ENCODE measurements at places on chromosomes 4 and X. TPM values are rescaled to one million over a fixed set of nuclear protein-coding genes. Genes with fewer than 3 reads are reported as not detected.
A peak's percentile ranks its signal among the peaks of the same experiment; 100 is the strongest.

GRCh38 chr4:115918149-115918548, 804.7 kb upstream of the NDST4 start:
- no peaks in the 10 kb centered on the region for H3K4me1 ChIP-seq
- DNase-seq: no peak
- no peak overlapping the region for H3K4me3 ChIP-seq
- no peaks in the 10 kb centered on the region for H3K27me3 ChIP-seq
- no peaks in the 10 kb centered on the region for H3K36me3 ChIP-seq

DNA sequence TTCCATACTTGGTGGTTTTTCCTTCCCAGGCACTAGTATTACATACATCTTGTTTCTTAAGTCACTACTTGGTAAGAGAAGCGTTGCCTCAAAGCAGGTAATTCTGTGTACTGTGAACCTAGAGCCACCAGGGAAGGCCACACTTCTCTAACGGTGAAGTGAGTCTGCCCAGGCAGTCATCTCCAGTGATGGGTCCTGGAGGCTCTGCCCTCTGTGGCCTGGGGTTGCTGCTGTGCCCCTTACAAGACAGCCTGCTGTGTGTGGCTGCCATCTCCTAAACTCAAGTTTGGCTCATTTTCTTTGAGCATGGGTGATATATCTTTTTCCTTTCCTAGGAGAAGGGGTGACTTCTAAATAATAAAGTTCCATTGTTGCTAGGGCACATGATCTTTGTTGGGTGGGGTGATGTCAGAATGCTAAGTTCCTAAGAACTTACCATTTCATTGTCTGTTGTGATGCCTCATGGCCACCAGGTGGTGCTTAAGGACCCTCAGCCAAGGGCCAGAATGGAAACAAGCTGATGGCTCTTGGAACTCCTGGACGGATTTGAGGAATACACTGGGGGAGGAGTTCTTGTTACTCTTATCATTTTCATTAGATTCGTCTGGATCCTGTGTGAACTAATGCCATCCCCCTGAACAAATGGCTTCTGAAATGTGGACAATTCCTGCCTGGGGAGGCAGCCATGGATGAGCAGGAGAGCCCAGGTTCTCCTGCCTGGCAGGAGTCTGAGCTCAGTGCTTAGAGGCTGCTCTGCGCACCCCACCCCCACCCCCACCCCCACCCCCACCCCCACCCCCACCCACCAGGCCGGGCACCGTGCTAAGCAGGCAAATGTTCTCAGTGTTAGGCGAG, 41.1 kb upstream of the WDR1 start:
- H3K27me3 ChIP-seq: 0 out of 3 replicates have a peak, but pooled peaks cover 2% of the 10 kb centered on the region
- H3K36me3 ChIP-seq: no peaks in the 10 kb centered on the region
- DNase-seq: peak; percentile 81

DNA sequence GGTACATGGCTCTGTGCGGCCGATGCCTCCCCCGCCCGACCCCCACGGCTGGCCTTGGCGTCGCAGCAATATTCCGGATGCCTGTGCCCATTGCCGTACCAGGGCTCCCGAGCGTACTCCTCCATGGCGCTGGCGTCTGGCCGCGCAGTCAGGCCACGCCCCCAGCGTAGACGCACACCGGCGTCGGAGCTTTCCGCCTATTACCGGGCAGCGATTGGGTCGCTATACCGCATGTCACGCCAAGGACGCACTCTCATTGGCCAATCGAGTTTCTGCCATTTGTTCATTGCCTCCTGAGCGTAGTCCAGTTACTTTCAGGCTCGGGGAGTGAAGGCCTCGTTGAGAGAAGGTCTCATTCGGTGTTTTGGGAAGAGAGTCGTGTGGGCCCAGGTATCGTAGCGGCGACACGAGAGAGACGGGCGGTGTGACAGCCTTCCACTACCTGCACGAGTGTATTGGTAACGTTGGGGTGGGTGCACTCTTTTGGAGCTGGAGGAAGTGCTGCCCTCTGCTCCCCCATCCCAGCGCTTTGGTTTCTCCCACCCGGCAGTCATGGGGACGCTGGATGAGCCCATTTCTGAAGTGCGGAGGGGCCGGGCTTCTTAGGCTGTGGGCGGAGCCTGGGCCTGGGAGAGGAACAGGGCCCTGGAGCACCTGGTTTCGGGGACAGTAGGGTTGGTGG, at the start of the genes PQBP1 and TIMM17B:
PQBP1 (plus strand) TSS at position 306 of the 682 bp plus-strand sequence. CDS start 580 bp downstream, outside the sequence.
TIMM17B (minus strand) TSS at position 144 of the 682 bp plus-strand sequence; CDS start at position 125, 19 bp downstream.
- peak within 1 kb of the TSS; percentile 72 for H3K4me3 ChIP-seq
- peak within 1 kb of the TSS; percentile 97 for H3K27ac ChIP-seq
- H3K36me3 ChIP-seq: peaks cover 68% of the 10 kb centered on the region
- H3K27me3 ChIP-seq: no peaks in the 10 kb centered on the region
- H3K4me1 ChIP-seq: peaks cover 20% of the 10 kb centered on the region

The IQSEC2 gene
- total RNA-seq: 35.9 TPM

DNA sequence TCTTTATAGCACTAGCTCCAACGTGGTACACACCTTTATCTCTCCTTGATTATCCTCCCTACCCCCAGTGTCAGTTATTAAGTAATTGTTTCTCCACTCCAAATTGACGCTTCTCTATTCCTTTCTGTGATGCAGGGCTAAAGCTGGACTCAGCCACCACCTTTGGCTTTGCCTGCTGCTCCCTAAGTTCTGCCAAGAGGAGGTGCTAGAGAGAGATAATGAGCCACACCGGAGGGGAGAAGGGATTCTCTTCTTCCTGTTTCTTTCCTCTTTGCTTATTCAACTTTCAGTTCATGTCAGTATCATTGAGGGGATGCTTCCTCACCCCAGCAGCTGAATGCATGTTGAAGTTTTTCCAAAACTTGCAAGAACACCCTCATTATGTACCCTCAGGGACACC, 176.5 kb downstream of the GBA3 start:
- no peak overlapping the region for H3K4me3 ChIP-seq
- H3K27me3 ChIP-seq: no peaks in the 10 kb centered on the region
- no peaks in the 10 kb centered on the region for H3K4me1 ChIP-seq
- no peak overlapping the region for H3K27ac ChIP-seq

The FRMPD3 gene
- not detected for total RNA-seq

GRCh38 chr4:76233083-76233482, 18.4 kb upstream of the FAM47E start:
- peak overlapping the region; percentile 61 for H3K4me3 ChIP-seq
- H3K4me1 ChIP-seq: no peaks in the 10 kb centered on the region
- no peaks in the 10 kb centered on the region for H3K27me3 ChIP-seq
- peak overlapping the region; percentile 86 for H3K27ac ChIP-seq
- peaks cover 24% of the 10 kb centered on the region for H3K36me3 ChIP-seq

DNA sequence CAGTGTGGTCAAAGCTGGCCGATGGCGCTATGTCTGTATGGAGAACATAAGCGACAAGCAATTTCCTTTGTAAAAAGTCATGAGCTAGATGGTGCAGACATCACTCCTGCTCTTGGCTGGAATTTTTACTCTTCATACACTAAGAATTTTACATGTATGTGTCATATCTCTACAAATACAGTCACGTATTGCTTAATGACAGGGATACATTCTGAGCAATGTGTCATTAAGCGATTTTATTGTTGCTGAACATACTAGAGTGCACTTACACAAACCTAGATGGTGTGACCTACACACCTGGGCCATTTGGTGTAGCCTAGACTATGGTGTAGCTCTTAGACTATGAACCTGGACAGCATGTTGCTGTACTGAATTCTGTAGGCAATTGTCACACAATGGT, 185.4 kb downstream of the SOWAHB start:
- no peaks in the 10 kb centered on the region for H3K36me3 ChIP-seq
- H3K27me3 ChIP-seq: peaks cover 16% of the 10 kb centered on the region
- no peak overlapping the region for H3K4me3 ChIP-seq
- DNase-seq: no peak

GRCh38 chrX:19956923-19957322, 33.9 kb downstream of the BCLAF3 start:
- no peak overlapping the region for H3K4me3 ChIP-seq
- H3K36me3 ChIP-seq: no peaks in the 10 kb centered on the region
- no peaks in the 10 kb centered on the region for H3K4me1 ChIP-seq
- no peak overlapping the region for H3K27ac ChIP-seq

The CAPN6 gene
- total RNA-seq: not detected

The IDS gene
- 11.1 TPM for total RNA-seq

GRCh38 chr4:168386002-168386401, 67.5 kb upstream of the DDX60 start:
- no peaks in the 10 kb centered on the region for H3K36me3 ChIP-seq
- no peak overlapping the region for H3K4me3 ChIP-seq
- H3K27ac ChIP-seq: no peak overlapping the region

DNA sequence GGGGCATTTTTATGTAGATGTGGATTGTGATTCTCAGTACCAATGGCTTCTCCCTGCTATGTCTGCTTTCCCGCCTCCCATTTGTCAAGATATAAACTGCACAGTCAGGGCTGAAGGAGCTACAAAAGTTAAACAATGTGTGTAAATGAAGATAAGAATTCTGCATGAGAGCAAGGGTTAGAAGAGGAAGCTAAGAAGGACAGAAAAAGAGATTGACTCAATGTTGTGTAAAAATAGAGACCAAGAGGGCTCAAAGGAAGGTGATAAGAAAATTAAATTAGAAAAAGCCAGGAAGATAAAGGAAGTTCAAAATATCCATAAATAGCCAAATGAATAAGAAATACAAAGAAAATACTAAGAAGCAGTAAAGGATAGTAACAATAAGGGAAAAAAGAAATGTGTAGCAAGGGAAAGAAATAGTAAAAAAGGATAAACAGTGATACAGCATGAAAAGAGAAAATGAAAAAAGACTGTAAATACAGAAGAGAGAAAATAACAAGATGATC, 82.5 kb downstream of the AMELX start:
- H3K27me3 ChIP-seq: no peaks in the 10 kb centered on the region
- peak; percentile 55 for DNase-seq
- H3K36me3 ChIP-seq: peaks cover 20% of the 10 kb centered on the region
- peaks cover 41% of the 10 kb centered on the region for H3K4me1 ChIP-seq
- H3K27ac ChIP-seq: peak overlapping the region; percentile 91

DNA sequence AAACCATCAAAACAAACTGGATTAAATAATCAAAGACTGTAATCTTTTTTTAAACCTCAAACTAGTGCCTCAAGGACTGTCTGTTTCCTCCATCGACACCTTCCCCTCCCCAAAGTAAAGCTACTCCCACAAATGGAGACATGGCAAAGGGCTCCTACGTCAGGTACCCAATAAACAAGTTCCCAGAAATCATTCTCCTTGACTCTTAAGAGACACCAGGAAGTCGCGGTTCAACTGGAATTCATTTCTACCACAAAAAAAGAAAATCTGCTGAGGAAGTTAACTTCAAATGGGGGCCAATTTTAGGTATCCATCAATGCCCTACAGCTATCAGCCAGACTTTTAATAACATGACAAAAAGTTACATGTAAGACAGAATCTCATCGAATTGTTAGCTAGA, 2.5 kb downstream of the RPS4X start:
- peak overlapping the region; percentile 99 for H3K4me3 ChIP-seq
- H3K27me3 ChIP-seq: no peaks in the 10 kb centered on the region
- peaks cover 70% of the 10 kb centered on the region for H3K36me3 ChIP-seq
- H3K27ac ChIP-seq: peak overlapping the region; percentile 32

The CXorf65 gene
- 1.8 TPM for total RNA-seq

The USP26 gene
- total RNA-seq: 0.20 TPM

The KIT gene
- total RNA-seq: 1.1 TPM

- H3K4me3 ChIP-seq: no peak overlapping the region
- peaks cover 3% of the 10 kb centered on the region for H3K27me3 ChIP-seq
- H3K4me1 ChIP-seq: no peaks in the 10 kb centered on the region
Measured at GRCh38 chr4:87949961-87950360, 25.6 kb upstream of the SPP1 start.

DNA sequence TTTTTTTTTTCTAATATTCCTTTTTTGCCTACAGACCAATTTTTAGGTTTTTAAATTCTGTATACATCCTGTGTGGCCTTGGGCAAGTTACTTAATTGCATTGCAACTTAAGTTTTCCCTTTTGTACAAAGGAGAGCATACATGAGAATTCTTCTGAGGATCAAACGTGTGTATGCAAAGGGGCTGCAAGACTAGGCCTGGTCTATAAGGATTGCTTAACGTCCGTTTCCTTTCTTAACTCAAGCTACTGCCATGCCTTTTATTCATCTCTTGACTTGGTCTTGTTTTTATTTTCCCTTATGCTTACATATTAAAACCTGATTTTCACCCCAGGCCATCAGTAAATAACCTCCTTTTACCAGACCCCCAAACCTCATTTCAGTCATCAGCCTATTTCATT, 13.6 kb downstream of the RBPJ start:
- H3K27ac ChIP-seq: no peak overlapping the region
- H3K4me1 ChIP-seq: peaks cover 5% of the 10 kb centered on the region
- no peak overlapping the region for H3K4me3 ChIP-seq
- DNase-seq: no peak

DNA sequence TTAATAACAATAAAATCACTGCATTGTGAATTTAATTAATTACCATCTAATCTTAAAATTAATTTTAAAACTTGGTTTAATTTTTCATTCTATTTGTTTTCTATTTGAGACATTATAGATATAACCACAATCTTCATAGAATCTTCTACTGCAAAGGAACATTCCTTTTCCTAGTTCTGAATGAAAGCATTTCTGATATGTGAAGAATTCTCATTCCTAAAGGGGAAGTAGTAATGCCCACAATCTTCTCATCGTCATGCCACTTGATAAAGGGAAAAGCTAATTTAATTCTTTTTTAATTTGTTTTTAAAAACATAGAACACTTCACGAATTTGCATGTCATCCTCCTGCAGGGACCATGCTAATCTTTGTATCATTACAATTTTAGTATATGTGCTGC, 23.7 kb downstream of the MGARP start:
- no peak overlapping the region for H3K4me3 ChIP-seq
- no peaks in the 10 kb centered on the region for H3K27me3 ChIP-seq
- no peak overlapping the region for H3K27ac ChIP-seq
- no peak for DNase-seq

The GLOD5 gene
- 1.9 TPM for total RNA-seq

DNA sequence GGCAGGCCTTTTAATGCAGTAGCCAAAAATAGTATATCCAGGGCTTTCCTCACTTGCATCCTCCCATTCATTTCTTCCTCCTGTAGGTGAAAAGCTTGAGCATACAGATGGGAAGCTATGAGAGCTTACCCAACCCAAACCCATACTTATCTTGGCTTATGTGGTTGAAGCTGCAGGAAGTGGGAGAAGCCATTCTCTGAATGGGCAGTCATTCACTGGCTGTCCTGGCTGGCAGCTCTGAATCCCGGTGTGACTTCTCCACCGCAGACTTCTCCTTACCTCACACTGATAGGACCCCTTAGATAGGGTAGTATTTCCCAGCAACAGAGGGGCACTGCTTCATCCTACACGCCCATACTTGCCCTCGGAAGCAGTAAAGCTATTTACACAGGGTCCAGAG, 125.4 kb downstream of the AMMECR1 start:
- H3K4me1 ChIP-seq: peaks cover 7% of the 10 kb centered on the region
- H3K4me3 ChIP-seq: no peak overlapping the region
- H3K27me3 ChIP-seq: no peaks in the 10 kb centered on the region
- H3K27ac ChIP-seq: no peak overlapping the region
- peaks cover 16% of the 10 kb centered on the region for H3K36me3 ChIP-seq

GRCh38 chr4:79621061-79621460, 213.0 kb upstream of the GK2 start:
- peaks cover 9% of the 10 kb centered on the region for H3K4me1 ChIP-seq
- no peak overlapping the region for H3K27ac ChIP-seq
- DNase-seq: no peak

GRCh38 chr4:54032558-54033135, 31.8 kb downstream of the CHIC2 start:
- no peaks in the 10 kb centered on the region for H3K27me3 ChIP-seq
- no peaks in the 10 kb centered on the region for H3K4me1 ChIP-seq
- no peak for DNase-seq
- no peak overlapping the region for H3K4me3 ChIP-seq

The ASB11 gene
- total RNA-seq: not detected

- no peak for DNase-seq
- no peaks in the 10 kb centered on the region for H3K36me3 ChIP-seq
- H3K27me3 ChIP-seq: no peaks in the 10 kb centered on the region
- no peak overlapping the region for H3K4me3 ChIP-seq
- H3K27ac ChIP-seq: no peak overlapping the region
- H3K4me1 ChIP-seq: no peaks in the 10 kb centered on the region
Measured at GRCh38 chr4:26094076-26094475, 180.1 kb downstream of the SMIM20 start.

Data from K562 (cell line).